ENCODE measurements at places on chromosomes 3 and 15. TPM values are rescaled to one million over a fixed set of nuclear protein-coding genes. Genes with fewer than 3 reads are reported as not detected.

- DNase-seq = no peak
Measured at GRCh38 chr3:151721294-151721693, 12.4 kb upstream of the AADACL2 start.

- peak; percentile 79 for DNase-seq
Measured at GRCh38 chr3:10758304-10759037, 57.6 kb upstream of the SLC6A11 start.

GRCh38 chr15:36959746-36960145 is 140.6 kb downstream of the MEIS2 start:
- no peak for DNase-seq

DNA sequence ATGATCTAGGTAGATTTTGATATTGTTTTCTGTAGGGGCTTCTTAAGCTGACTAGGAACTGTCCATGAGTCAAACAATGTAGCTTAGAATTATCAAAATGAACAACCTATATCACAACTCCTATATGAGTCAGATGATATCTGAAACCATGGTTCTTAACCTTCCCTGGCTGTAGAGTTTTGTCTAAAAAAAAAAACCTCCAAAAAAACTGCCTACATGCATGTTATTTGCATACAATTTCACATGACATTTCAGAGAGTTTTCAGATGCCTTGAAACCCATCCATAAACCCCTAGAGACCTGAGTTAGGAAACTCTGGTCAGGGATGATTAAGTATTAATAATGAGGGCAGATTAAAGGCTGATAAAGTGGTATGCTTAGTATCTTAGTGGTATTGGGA is 157.0 kb downstream of the CHST2 start:
- no peak for DNase-seq

- no peak for DNase-seq
Measured at GRCh38 chr3:3634326-3634725, 164.9 kb upstream of the LRRN1 start.

- no peak for DNase-seq
Measured at GRCh38 chr3:29933802-29934490, 653.1 kb downstream of the RBMS3 start.

MUC20 gene
- polyA plus RNA-seq = not detected

SAMD7 gene
- not detected for polyA plus RNA-seq

LMLN gene
- 6.2 TPM for polyA plus RNA-seq

IFT122 gene
- 13.5 TPM for polyA plus RNA-seq

SAMMSON gene
- not detected for polyA plus RNA-seq

Measured in GM23248 (cell line).